ENCODE measurements at places on chromosomes 6 and 20.

DNA sequence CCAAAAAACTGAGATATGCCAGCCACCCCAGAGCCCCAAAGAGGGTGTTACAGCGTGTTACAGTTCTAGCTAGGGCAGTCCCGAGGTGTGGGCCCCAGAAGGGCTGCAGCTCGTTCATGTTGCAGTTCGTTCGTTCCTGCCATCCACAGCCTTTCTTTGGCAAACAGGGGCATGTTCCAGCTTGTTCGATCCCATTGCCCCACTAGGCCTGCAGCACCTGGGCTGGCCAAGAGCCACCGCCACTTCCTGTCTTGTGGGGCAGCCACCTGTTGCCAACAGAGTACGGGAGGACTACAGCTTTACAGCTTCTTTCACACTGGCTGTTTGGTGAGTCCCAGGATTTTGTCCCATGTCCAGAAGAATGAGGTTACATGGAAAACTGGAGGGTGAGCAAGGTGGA is 198.1 kb downstream of the MMUT start:
- no peak for DNase-seq

DNA sequence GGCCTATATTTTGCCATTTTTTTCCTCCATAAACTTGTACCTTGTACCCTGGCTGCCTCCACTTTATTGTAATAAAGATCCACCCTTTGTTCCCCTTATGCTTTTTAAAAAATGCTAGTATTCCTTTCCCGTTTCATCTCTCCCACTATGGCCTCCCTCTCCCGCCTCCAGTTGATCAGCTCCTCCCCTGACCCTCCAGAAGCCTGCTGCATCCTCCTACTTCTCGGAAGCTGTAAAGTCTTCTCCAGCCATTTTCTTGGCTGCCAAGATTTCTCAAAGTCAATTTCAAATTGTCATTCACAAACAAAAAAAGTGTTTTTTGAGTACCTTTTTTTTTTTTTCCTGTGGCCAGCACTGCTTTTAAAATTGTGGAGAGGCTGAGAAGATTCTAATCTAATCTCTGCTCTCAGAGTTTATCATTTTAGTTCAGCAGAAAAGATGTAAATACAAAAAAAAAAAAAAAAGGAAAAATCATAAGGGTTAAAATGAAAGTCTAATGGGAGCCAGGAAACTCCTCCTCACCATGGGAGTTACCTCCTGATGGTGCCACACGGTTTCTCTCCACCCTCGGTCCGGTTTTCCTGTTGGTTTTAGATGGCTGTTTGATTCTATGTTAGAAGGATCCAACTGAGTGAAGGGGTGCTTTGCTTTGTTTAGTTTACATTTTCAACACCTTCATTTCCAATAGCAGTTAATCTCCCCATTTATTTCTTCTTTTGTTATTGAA is 103.0 kb upstream of the KCNK16 start:
- DNase-seq = no peak

DNA sequence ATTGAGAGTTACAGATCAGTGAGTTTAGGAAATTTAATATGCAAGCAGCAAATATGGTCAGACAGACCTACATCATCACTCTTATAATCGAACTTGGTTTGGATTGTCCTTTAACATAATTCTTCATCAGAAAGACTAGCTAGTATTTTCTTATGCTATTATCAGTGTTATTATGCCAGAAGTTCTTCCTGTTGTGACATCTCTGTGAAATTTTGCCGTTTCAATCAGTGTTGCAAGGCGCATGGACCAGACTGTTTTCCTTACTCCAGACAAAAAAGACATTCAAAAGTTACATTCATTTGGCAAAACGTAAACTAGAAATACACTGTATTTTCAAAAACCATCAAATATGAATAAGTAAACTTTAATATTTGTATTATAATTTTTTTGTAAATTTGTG is 5.7 kb upstream of the TENT5A start:
- no peak for DNase-seq

DNA sequence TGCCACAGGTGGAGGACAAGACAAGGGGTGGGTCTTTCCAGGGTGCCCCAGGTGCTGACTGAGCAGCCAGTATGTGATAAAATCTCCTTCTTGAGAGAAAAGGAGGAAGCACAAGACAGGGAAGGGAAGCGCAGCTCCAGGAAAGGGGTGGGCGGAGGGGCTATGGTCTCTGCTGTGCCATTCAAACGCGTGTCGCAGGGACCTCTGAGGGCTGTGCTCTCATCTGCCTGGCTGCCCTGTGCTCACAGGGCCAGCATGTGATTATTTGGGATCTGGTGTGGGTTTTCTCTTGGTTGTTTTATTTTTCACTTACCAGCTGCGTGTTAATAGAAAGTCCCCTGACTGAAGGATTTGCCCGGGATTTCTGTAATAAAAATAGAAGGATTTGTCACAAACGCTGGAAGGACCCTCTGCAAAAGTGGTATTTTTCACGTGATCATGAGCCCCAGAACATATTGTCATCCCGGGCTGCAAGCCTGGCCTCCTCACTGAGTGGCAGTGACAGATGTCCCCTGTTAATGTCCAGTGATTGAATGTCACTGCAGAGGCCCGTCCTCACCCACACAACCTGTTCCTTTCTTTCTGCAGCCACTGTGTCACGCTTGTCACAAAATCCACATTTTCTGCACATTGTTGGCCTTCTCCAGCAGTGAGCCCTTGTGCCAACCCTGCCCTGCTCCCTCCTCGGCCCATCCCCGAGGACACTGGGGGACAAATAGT is 35.0 kb upstream of the VSX1 start:
- DNase-seq = no peak

DNA sequence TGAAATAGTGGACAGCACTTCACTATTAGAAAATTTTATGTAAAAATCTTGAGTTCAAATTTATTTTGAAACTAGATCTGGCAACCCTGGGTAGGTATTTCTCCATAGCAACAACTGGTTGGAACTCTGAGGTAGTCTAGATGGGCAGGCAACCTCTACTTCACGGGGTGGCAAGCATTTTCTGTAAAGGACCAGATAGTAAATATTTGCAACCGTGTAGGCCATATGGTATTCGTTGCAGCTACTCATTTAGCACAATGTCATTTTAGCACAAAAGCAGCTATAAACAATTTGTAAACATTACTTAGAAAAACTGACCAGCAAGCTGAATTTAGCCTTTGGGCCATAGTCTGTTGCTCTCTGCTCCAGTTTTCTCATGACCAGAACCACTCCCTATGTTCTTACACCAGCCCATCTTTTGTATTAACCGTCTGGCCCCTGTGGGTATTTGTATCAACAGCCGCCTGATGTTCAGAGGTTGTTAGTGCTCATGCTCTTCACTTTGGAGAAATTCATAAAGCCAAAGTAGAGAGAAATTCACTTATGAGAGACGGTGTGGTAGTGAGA is 29.2 kb downstream of the LGSN start:
- DNase-seq = no peak

DNA sequence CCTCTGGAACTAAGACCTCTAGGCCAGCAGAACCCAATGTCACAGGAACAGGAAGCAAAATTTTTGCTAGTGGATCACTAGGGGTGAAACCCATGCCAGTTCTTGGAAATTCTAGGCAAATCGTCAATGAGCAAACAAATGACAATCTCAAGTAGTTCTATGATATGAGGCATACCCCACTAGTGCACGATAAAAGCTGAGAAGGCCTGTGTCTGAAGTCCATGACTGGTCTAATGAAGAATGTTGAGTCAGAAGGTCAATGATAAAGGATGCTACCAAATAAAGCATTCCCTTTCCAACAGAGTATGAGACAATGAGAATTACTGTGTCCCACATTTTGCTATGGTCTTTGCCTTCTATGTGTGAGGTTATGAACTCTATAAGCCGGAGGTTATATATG is 149.4 kb upstream of the NOX3 start:
- DNase-seq = no peak

DNA sequence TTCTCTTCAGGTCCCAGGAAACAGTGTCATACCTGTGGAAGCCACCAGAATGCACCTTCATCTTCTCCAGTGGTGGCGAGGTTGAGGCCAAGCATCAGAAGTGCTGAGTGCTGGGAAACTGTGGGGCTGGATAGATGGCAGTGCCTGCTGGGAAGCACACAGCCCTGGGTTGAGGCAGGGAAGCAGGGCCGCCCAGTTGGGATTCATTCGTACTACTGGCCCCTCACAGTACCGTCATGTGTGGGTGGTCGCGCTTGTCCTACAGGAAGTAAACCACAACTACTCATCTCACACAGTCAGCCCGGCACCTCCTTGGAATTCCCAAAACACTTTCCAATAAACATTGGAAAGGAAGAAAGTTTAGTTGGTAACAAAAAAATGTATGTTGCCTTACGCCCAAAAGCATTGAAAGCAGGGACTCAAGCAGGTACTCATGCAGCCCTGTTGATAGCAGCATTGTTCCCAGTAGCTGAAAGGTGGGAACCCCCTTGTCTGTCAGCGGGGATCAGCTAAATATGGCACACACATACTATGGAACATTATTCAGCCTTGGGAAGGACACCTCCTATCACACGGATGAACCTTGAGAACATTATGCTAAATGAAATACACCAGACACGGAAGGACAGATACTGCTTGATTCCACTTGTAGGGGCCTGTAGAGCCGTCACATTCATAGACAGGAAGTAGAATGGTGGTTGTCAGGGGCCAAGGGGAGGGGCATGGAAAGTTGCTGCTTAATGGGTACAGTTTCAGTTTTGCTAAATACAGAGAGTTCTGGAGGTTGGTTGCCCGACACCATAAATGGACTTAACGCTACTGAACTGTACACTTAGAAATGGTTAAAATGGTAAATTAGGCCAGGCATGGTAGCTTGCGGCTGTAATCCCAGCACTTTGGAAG is 162.7 kb downstream of the MTHFD1L start:
- no peak for DNase-seq

- DNase-seq = no peak
These were observed 260.0 kb downstream of the FARS2 start for GRCh38 chr6:5521322-5521721.

- no peak for DNase-seq
These were observed 136.9 kb upstream of the SUPT3H start for GRCh38 chr6:45514454-45515230.

DNA sequence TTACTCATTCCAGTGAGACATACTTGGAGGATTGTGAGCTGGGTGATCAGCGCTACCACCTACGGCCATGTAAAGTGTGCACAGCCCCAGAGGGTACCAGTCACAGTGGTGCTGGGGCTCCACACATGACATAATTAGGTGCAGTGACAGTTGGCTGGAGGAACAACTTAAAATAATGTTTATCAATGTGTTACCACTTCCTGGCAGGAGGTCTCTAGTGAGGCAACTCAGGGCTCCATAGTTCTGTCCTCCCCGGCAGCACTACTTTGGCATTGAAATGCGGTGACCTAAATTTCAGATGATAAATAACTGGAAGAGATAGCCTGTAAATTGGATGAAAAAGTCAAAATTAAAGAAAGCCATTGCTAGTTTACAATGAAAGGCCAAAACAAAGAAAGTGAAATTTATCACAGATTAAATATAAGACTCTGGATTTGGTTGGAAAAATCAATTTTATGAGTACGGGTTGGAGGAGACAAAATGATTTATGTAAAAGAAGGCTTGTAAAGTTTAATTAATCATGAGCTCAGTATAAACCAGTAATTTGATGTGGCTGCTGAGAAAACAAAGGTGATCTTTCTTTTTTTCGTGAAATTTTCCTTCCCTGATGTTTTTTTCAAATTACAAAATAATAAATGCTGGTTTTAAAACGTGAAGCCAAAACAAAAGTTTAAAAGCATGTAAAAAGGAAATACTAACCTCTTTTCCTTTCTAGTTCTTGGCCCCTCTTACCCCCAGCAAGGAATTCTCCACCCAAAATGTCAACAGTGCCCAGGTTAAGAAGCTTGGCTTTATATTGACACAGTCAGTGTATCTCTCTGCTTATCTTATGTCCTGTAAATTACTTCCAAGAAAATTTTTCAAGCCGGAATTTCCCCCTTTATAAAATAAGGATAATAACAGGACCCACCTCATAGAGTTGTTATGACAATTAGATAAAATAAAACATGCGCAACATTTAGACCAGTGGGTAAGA is 126.7 kb upstream of the NOX3 start:
- no peak for DNase-seq

DNA sequence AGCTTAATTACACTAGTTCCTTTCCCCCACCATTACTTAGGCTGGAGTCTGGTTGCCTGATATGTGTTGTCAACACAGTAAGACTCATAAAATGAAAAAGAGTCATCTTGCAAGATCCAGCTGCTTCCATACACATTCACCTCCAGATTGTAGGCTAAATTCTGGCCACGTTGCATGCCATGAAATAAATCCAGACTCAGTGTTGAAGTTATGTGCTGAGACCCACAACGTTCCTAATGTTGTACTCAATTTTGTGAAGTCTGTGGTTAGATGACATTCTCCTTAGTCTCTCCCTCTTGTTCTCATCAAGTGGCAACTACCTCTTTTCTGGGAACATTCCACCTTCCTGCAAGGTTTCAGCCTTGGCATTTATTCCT is 212.3 kb downstream of the LMBRD1 start:
- no peak for DNase-seq

GRCh38 chr6:31972709-31973350 is 892 bp upstream of the DXO start:
- no peak for DNase-seq

- no peak for DNase-seq
These were observed 206.2 kb upstream of the MYLIP start for GRCh38 chr6:15922510-15923250.

GRCh38 chr20:61634376-61635145 is 382.5 kb downstream of the CDH4 start:
- no peak for DNase-seq

- no peak for DNase-seq
These were observed 18.0 kb downstream of the PRPH2 start for GRCh38 chr6:42704251-42704936.

Data from thoracic aorta (tissue), 2 donors.